ENCODE measurements at places on chromosomes 5 and 9.

- no peak for DNase-seq
Measured at GRCh38 chr5:91357012-91357634, 26.0 kb downstream of the ARRDC3 start.

GRCh38 chr9:120668399-120668798 is 45.9 kb downstream of the MEGF9 start:
- no peak for DNase-seq

DNA sequence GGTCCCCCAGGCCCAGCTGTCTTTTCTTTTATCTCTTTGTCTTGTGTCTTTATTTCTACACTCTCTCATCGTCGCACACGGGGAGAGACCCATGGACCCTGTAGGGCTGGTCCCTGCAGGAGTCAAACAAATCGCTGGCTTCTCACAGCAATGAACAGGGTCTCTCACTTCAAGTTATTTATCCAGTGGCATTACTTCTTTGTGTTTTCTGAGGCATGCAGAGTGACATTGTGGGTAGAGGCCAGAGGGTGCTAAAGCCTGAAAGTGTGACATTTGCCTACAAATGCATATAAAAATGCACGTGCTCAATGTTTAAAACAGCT is 127.6 kb downstream of the ST8SIA4 start:
- no peak for DNase-seq

DNA sequence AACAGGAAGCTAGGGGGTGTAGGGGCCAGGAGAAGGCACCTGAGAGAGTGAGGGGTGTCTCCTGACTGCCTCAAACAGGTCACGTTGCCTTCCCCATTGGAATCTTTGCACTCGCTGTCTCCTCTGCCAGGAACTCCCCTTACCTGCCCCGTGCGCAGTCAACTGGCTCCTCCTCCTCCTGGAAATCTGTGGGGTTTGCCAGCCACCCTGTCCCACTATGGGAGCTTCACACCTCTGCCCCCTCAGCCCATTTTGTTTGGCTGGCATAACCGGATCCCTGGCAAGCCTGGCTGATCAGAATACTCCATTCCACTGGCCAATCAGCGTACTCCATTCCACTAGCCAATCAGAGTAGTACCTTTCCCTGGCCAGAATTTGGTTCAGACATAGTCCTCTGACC is 10.4 kb upstream of the SLC34A1 start:
- DNase-seq: no peak

GRCh38 chr9:7011395-7012067 is 253.8 kb downstream of the KDM4C start:
- no peak for DNase-seq

DNA sequence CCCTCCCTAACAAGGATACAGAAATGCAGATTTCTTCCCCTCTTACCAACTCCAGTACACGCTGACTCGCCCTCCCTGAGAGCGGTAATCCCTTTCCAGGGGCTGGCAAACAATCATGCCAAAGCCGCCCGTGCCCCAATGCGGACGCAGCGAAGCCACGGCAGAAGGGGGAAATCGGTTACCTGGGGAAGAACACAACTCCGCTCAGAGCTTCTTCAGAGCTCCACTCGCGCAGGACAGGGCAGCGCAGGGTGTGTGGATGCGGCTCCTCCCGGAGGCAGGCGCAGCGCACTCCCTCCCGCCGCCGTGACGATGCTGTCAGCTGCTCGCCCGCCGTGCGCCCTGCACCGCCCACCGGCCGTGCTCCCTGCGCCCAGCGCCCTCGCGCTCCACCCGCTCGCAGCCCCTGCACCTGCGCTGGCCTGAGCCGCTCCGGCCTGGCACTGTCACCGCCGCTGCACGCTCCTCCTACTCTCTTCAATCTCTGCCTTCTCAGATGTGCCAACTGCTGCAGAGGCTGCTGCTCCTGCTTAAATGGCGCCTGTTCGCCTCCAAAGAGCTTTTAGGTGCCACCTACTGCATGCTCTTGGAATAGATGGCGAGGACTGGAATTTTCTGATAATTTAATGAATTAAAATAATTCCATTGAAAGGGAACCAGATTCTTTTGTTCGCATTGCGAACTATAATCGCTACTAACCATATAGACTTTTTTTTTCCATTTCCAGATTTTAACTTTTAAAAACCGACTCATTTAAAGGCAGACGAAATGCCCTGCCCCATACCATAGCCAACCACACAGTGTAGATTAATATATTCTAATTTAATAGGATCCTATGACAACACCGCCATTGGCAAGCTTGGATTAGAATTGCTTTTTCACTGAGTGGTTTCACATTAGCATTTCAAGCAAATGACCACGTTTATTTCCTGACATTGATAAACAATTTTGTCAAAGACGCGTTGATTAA is at the start of gene DIRAS2:
Gene DIRAS2 (minus strand): TSS at position 255 of the 970 bp plus-strand sequence. CDS start 28,997 bp downstream, outside the sequence.
- no peak for DNase-seq

DNA sequence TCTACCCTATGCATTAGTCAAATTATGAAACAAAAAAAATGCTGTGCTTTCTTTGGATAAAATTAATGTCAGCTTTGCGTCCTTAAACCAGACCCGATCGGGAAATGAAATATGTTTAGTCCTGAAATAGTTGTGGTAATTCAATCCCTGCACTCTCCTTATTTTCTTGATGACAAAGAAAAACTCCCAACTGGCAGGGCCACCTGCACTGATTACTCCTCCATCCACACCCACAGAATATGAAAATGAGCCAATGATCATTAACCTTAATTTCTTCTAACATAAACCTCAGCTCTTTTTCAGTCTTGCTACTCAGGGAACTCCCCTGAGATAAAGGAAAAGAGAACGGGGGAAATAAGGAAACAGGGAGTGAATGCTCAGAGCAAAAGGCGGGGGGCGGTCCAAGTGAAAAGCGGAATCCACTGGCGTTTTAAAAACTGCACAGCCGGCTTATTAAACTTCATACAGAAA is 245.3 kb downstream of the BNC2 start:
- DNase-seq: no peak

Measured in activated effector memory CD4-positive, alpha-beta T cell treated with Interleukin-2 at 50 U/mL for 16 hours (primary cell).